ENCODE measurements at places on chromosomes 1 and 21.

DNA sequence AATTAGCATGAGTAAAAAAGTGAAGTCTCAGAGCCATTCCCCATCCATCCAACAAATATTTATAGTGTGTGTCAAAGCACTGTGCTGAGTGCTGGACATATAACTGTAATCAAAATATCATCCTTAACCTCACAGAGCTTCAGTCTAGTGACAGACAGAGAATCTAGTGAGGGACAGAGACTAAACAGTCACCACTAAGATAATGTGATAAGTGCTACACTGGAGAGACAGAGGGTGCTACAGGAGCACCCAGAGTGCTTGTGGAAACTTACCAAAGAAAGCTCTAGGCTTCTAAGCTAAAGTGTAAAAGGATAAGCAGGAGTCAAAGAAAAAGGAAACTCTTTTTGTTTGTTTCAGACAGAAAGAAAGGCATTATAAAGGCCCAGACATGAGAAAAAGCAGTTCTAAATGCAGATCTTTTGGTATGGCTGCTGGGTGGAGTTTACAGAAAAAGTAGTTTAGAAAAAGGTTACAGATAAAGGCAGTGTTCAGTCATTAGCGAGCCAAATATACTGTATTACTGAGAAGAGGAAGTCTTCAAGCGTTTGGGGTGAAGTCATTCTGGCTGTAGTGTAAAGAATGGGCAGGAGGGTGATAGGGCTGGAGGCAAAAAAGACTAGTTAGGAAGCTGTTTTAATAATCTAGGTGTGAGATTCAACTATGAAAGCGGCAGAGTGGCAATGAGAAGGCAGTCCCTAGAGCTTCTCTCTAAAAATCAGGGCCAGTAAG lies 83.8 kb downstream of the SCMH1 start:
- DNase-seq, result no peak

DNA sequence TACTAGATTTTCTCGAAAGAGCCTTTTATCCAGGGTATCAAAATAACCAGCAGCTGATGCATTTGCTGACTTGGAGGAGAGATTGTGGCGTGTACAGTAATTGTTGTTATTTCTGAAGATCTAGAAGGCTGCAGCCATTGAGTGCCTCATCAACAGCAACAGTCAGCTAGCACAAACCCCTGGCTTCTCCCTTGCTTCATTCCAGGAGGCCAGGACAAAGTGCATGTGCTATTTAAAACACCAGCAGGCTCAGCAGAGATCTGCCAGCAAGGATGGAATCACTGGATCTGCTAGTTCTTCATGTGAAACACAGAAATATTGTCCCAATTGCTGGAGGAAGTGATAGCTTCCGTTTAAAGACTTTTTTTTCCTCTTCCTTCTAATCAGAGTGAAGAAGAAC lies 2.8 kb upstream of the NGF start:
- DNase-seq, result no peak

- DNase-seq, result no peak
Measured at GRCh38 chr1:229058111-229058561, 212.8 kb upstream of the RAB4A start.

- DNase-seq, result no peak
Measured at GRCh38 chr21:43034826-43035225, 40.8 kb downstream of the CBS start.

GRCh38 chr1:12179111-12179519 lies 12.3 kb downstream of the TNFRSF1B start:
- peak; percentile 80 for DNase-seq

DNA sequence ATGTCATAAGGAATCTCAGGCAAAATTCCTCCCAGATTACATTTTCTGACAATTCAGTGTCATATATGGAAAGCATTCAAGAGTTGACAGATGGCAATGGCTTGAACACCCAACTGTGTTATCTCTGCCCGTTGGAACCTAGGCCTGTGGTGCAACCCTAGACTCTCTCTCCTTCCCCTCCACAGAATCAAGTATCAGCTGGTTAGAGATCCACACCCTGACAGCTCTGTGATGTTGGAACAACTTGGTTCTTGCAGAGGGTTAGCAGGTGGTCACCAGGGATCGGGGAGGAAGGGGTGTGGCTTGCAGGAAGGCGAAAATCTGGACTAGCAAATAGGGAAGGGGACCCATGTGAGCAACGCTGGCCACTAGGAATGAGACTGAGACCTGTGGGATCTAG lies 26.3 kb downstream of the PCSK9 start:
- no peak for DNase-seq

DNA sequence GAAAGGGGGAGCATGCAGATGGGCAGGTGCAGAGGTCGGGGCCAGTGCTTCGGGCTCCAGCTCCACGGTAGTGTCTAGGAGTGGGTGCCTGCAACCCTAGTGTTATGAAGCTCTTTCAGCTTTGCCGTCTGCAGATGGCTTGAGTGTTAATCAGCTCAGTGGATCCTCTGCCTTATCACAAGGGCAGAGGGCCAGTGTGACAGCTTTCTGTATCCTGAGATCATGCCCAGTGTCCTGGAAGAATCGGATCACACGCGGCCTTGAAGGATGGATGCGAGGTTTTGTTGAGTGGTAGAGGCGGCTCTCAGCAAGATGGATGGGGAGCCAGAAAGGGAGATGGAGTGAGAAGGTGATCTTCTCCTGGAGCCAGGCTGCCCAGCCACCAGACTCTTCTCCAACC lies 25.5 kb upstream of the C1orf146 start:
- DNase-seq, result no peak

DNA sequence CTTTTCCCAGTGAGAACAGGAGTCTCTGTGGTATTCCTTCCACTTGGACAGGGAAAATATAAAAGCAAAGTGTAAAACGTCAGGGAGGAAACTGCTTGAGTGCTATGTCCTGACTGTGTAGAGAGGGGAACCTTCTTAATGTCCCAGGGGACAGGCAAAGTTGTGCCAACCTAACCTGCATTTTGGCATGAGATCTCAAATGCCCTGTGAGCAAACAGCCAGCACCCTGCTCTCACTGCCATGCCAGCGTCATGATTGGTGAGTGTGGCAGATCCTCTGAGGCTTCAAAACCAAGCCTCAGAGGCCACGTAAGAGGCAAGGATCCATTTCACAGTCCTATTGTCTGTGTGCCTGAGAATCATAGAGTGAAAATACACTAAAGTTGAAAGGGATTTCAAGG lies 49.7 kb upstream of the RAP1A start:
- no peak for DNase-seq

DNA sequence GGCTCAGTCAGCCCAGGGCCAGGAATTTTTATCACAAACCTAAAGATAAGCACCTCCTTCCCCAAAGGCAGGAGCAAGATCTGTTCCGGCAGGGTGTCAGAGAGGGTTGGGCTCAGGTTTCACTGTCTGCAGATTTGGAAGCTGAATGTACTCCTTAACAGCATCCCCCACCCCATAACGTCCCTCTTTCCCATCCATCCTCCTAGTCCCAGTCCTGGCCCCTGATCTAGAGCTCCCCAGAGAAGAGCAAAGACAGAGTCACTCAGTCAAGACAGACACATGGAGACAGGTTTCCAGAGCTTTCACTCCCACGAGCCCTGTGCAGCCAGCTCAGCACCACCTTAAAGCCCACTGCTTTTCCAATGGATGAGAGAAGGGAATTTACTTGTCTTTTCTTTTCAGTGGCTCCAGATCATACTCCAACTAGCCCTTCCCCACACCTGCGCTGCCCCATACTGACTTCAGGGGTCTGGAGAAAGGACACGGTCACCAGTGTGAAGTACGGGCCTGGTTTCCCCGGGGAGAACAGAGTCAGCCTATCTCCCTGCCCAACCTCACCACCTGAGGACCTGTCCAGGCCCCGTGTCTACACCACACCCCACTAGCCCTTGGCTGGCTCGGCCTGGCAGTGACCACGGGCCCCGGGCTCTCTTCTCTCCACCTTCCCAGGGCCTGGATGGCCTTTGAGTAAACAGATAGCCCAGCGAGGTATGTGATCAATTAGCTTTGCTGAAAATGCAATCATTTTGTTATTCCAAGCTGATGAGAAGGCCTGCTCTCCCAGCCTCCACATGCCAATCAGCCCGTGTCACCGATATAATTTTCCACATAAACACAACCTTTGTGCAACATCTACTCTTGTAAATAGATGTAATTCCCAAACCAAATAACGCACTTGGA lies 249.1 kb downstream of the FOXD2 start:
- DNase-seq, result no peak

- DNase-seq, result peak; percentile 54
Measured at GRCh38 chr1:218585511-218586184, 240.5 kb downstream of the TGFB2 start.

DNA sequence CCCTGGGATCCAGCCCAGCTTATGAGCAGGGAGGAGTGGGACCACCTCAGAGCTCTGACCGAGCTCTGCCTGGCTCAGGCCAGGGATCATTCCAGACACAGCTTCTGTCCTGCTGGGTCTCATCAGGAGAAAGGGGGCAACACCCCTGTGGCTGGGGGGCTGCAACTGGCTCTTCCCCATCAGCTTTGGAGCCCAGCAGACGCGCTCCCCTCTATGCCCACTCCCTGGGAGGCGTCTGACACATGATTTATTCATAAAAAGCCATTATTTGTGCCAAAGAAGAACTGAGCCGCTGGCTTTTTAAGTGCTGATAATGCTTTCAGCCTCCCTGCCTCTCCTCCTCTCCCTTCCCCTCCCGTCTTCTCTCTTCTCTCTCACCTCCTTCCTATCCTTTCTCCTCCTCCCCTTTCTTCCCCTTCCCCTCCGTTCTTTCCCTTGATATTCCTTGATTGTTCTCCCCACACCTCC lies 25.0 kb downstream of the FOXO6 start:
- no peak for DNase-seq

GRCh38 chr1:221392453-221392852 lies 349.4 kb downstream of the DUSP10 start:
- no peak for DNase-seq

- no peak for DNase-seq
Measured at GRCh38 chr1:200291106-200291505, 118.7 kb downstream of the ZNF281 start.

- DNase-seq, result peak; percentile 62
Measured at GRCh38 chr1:74502432-74502831, 10.0 kb downstream of the LRRC53 start.

- DNase-seq, result no peak
Measured at GRCh38 chr1:7710859-7711258, 60.2 kb upstream of the VAMP3 start.

GRCh38 chr1:181028196-181028595 lies 5.5 kb upstream of the STX6 start:
- no peak for DNase-seq

GRCh38 chr1:6443339-6444115 lies 19.0 kb downstream of the ESPN start:
- no peak for DNase-seq

DNA sequence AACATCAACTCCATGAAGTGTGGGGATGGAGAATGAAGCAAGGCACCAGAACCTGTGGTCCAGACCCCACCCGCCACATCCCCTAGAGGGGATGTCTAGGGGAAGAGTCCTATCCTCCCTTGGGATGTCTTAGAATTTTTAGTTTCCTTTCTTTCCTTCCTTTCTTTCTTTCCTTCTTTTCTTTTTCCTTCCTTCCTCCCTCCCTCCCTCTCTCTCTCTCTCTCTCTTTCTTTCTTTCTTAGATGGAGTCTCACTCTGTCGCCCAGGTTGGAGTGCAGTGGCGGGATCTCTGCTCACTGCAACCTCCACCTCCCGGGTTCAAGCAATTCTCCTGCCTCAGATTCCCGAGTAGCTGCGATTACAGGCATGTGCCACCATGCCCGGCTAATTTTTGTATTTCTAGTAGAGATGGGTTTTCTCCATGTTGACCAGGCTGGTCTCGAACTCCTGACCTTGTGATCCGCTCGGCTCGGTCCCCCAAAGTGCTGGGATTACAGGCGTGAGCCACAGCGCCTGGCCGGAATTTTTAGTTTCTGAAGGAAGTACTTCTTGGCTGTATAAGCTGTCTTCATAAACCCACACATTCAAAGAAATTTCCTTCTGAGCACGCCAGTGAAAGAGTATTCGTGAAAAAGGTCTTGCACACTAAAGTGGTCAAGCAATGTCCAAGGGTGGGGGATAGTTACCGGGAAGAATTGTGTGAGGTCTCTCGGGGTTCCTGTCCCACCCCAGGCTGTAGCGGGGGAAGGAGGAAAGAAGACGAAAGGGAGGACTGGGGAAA lies 20.8 kb upstream of the LEFTY2 start:
- DNase-seq, result no peak

- no peak for DNase-seq
Measured at GRCh38 chr21:45158491-45159423, 84.4 kb downstream of the ADARB1 start.

DNA sequence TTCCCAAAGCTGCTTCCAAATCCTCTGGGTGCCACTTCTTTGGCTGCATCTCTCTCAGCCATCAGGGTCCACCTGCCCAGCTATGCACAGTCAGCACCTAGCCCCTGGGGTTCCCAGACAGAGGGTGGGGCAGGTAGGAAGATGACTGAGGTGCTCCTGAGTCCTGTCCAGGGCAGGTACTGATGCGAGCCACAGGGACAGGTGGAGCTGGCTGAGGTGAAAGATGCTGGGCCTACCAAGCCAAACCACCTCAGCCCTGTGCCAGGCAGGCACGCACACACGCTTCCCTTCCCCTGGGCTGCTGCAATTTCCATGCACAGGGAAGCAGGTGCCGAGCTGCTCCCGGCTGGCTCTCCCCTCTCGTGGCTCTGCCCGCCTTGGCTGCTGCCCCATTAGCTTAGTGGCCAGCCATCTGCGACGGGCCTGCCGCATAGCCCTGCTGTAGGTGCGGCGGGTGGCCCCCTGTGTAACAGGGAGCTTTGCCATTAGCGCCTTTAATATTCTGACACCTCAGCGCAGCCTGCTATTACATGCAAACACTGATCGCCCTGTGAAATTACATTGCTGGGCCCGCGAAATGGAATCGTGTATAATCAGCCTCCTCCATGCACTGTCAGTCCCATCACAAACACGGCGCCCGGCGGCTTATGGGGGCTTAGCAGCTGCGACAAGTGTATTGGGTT lies 38.9 kb downstream of the DMAP1 start:
- DNase-seq, result no peak

GRCh38 chr21:25296252-25296651 lies 311.0 kb downstream of the MRPL39 start:
- no peak for DNase-seq

- no peak for DNase-seq
Measured at GRCh38 chr1:66539491-66539890, 5.5 kb downstream of the SGIP1 start.

GRCh38 chr1:207319199-207319598 lies 2.3 kb upstream of the CD55 start:
- no peak for DNase-seq

GRCh38 chr1:12636098-12636950 lies 7.6 kb upstream of the AADACL4 start:
- no peak for DNase-seq

DNA sequence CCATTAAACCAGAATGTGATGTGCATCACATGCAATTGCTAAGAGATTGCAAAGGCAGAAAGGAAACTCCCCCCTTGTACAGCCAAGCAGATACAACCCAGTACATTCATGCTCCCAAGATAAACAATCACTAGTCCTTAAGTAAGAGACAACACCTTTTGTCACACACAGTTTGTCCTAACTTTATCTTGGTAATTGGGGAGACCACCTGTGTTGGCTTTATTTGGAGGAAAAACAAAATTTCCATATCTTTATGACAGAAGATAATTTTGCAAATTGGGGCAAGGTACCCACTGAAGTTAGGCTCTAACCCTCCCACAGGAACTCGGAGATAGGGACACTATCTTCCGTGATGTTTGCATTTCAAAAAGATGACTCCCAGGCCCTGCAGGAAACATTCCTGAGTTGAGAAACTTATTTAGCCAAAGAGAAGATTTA lies 175.0 kb upstream of the TNR start:
- DNase-seq, result peak; percentile 54

All from trophoblast cell (in vitro differentiated cells and primary cell).